Epithelial cell of proximal tubule (primary cell): ENCODE measurements at places on chromosomes 5 and 9. TPM values are rescaled to one million over a fixed set of nuclear protein-coding genes. Genes with fewer than 3 reads are reported as not detected.

GRCh38 chr9:93298498-93299417 lies 114.8 kb downstream of the WNK2 start:
- no peak for DNase-seq

GRCh38 chr9:95067897-95068296 lies 249.6 kb downstream of the FANCC start:
- DNase-seq: no peak

GRCh38 chr5:172043865-172044264 lies 37.4 kb upstream of the FBXW11 start:
- DNase-seq: no peak

DNA sequence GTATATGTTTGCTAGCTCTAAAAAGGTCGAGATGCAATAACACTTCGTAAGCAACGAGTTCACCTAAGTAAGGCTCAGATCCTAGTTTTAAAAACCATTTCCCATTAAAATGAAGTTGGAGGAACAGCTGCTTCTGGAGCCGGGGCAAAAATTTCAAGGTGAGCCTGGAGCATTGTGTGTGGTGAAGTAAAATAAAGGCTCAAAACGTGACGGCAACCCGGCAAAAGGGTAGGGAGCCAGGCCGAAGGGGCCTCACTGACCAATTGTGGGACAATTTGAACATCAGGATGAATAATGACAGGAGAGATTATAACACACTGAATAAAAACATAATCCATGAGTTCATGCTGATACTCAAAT lies 20.1 kb downstream of the BTNL9 start:
- DNase-seq: no peak

- no peak for DNase-seq
Measured at GRCh38 chr5:1406681-1407640, 38.3 kb downstream of the SLC6A3 start.

- peak; percentile 15 for DNase-seq
Measured at GRCh38 chr9:5186416-5187169, 1.2 kb upstream of the INSL6 start.

The PCDHB10 gene
- total RNA-seq: under 0.01 TPM in 1 of 2 replicates, not detected in the other

GRCh38 chr9:81113453-81114124 lies 575.8 kb downstream of the TLE1 start:
- no peak for DNase-seq

DNA sequence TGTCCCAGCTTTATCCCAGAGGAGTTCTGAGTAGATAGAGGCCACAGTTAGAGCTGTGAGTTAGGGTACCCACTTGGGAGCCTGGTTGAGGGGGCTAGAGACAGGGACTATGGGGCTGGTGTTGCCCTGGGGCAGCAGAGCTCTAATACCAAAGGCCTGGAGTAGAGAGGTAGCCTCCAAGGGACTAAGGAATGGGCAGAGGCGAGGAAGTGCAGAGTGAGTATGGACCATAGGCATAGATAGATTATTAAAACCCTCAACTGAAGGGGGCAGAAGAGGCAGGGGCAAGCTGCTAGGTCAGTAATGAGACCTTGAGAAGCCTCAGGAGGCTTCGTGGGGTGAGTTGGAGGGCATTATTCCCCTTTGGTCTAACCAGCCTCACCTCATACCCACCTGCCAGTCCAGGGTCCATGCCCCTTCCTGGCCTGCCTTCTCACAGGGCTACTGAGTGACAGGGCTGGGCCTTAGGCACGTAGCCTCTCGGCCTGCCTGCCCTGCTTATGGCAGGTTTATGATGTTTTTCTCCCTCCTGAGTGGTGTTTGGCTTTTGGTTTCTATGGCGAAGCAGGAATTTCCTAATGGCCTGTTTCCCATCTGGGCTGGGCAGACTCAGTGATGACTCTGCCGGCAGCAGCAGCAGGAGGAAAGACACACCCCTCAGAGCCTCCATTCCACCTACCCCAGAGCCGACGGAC lies 8.0 kb downstream of the PDLIM4 start:
- peak; percentile 76 for DNase-seq

GRCh38 chr9:77978086-77978781 lies 53.4 kb downstream of the GNAQ start:
- DNase-seq: no peak

The ZCCHC9 gene
- 18.9 and 20.0 TPM in 2 replicates for total RNA-seq

DNA sequence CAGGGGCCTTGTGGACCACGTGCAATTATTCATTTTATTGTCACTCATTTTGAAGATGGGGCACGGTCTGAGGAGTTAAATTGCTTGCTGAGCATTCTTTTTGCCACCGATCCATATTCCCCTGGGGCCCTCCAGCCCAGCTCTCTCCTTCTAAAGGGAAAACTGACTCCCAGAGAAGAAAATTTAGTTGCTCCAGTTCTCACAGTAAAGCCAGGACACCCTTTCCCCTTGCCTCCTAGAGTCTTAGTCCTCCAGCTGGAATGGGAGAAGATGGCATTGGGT lies 1.0 kb upstream of the PANK3 start:
- no peak for DNase-seq

DNA sequence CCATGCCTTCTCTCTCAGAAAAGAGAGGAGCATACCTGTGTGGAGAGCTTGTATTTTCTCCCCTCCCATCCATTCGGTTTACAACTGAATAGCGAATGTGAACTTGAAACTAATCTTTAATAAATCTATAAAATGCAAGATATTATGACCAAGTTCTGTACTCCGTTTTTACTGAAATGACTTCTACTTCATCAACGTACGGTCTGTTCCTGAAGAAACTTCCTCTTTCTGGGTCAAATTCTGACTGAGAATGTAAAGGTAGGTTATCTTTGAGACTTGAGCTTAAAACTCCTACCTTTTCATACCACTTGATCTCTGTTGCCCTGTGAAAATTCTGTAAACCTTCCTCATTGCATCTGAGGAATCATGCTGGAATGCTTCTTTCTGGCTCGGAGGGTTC lies 4.2 kb upstream of the CTNNAL1 start:
- no peak for DNase-seq
